ENCODE measurements at places on chromosomes 2 and 18.

GRCh38 chr18:23718243-23718720, 29.0 kb downstream of the LAMA3 start:
- no peak for DNase-seq

DNA sequence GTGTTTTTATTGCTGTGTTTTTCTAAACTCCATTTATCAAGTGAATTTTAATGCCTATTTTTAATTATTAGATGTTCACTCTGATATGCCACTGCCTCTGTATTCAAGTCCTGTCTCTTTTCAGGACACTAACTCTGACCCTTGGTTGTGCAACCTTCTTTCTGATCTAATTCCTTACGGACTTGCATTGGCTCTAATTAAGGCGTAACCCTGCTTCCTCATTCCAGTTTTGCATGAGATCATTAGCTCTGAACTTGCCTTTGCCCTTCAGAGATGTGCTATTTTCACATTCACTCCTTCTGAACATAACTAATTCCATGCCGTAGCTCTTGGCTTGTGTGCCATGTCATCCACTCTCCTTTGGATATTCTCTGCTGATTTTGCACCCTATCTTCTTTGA, 162.5 kb upstream of the TMEFF2 start:
- no peak for DNase-seq

DNA sequence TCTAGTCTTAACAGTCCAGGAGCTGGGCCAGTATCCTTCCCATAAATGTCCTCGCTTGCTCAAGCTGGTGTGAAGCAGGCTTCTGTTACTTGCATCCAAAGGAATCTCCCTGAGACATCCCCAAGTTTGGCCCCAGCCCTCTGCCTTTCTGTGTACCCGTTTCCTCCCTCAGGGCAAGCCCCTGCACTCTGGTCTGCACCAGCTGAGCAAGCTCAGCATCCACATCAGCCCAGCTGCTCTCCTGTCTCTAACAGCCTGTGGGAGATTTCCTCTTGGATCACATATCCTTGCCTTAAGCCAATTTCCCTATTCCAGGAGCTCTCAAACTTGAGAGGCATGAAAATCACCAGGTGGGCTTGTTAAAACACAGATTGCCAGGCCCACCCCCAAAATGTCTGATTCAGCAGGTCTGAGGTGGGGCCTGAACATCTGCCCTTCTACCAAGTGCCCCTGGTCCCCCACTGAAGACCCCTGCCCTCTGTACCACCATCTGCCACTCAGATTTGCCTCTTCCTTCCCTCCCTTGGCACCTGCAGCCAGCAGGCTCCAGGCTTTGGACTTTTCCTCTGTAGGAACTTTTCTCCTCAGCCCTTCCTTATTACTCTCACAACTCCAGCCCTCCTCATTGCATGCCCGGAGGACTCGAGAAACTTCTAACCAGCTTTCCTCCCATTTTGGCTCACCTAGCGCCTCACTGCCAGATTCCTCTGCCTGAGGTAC, 32.1 kb downstream of the REEP1 start:
- no peak for DNase-seq

DNA sequence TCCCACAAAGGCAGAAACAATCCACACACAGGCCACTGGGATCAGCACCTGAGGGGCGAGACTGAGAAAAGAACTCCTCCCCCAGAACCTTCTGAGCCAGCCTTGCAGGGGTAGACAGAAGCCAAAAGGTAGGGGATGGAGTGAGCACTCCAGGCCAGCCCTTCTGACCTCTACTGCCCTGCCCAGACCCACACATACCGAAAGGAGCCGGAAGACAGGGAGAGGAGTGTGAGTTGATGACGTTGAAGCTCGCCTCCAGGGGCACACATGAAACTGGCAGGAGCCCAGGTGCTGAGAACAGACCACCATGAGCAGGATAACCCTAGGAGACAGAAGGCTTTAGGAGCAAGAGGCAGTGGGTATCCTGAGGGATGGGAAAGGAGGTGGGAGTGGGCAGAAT, 1.8 kb downstream of the SLC23A3 start:
- no peak for DNase-seq

DNA sequence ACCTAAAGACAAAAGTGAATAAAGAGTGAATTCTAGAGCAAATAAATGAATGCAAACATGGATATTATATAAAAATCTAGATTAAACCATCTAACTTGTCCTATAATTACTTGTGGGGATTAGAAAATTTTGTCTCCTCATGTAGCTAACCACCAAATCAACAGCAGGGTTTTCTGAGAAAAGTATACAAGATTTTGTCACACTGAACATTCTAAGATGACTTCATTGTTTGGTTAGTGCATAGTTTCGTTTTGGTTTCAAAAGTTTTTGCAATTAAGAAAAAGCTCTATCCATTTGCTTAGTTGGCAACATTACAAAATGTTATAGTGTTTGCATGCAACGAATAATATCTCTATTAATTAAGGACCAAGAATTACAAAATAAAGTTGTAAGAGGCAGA, 125.0 kb downstream of the LRP2 start:
- DNase-seq = no peak

- DNase-seq = no peak
These were observed 18.5 kb downstream of the PSTPIP2 start for GRCh38 chr18:46053368-46054095.

- DNase-seq = no peak
These were observed 7.8 kb upstream of the SCYGR1 start for GRCh38 chr2:227395556-227395955.

- no peak for DNase-seq
These were observed 9.6 kb upstream of the NTSR2 start for GRCh38 chr2:11679486-11680181.

All from CD4-positive, alpha-beta T cell treated with Interleukin-2 at 100 ng/mL for 4 hours (primary cell).